Right renal pelvis (tissue), 4 donors: ENCODE measurements at places on chromosomes 11 and 22. TPM values are rescaled to one million over a fixed set of nuclear protein-coding genes. Genes with fewer than 3 reads are reported as not detected.
A peak's percentile ranks its signal among the peaks of the same experiment; 100 is the strongest.

DNA sequence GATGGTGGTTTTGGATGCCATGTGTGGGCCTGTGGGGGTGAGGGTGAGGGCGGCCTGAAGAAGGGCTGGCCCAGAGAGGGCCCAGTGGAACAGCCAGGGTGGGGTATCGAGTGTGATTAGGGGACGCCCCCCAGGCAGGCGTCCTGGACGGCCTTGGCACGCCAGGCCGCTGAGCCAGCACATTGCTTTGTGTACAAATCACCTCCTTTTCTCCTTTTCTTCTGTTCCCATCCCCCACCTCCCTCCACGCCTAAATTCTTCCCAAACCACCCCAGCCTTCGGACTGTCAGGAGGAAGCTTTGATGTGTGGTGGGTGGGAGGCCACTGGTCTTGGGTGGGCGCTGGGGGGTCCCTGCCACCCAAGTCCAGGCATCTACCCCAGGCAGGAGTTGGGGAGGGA, 7.8 kb upstream of the CD248 start:
- no peak for DNase-seq

DNA sequence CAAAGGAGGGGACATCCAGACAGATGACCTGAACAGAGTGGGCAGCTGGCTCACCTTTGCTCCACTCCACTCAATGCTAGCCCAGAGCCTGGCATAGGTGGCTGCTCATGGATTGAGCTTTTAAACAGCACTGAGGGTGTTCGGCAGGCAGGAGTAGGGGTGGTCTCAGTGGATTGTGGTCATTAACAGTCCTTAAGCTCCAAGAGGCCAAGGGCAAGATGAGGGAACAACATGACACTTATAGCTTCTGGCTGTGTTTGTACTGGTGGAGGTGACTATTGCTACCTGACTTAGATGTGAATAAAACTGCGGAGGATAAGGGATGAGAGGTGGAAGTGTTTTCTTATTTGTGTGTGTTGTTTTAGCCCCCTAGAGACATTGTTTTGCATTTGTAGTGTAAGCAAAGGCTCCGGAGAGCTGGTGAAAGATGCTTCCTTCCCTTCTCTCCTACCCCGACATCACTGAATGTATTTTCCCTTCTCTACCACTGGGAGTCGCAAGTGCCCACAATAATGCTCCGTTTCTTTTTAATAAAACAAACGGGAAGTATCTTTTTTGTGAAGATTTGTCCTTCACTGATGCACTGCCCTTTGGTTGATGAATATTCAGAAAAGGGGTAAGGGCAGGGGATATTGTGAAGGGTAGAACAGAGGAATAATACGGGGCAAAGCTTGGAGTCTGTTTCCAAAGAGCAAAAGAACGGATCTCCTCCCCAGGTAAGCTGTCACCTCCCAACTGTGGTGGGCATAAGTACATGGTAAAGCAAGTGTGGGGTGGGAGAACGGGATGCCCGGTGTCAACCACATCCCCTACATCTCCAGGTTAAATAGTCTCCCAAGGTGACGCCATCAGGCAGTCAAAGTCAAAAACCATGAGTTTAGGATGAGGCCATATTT, 27.5 kb upstream of the MTNR1B start:
- DNase-seq = peak; percentile 3

GRCh38 chr11:28702871-28703270, 594.7 kb downstream of the METTL15 start:
- no peak for DNase-seq

DNA sequence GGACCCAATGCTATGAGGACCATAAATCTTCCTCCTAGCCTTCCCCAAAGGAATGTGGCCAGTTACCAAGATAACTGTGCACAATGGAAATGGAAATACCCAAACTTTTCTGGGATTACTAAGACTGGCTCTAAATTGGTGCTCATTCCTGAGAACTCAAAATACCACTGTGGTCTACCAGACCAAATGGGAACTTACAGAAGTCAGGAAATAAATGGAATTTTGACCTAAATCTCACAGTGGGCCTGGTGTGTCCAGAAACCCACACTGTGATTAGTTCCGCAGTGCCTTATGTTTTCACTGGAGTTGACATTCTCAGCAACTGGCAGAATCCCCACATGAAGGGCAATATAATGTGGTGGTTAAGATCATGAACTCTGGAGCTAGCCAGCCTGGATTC, 99.4 kb upstream of the ZC3H12C start:
- no peak for DNase-seq

GRCh38 chr22:42773167-42773566, 52.5 kb upstream of the A4GALT start:
- DNase-seq = no peak

GRCh38 chr11:73218830-73219215, 742 bp downstream of the P2RY2 start:
- no peak for DNase-seq

Gene DGAT2
- 3.5 TPM for polyA plus RNA-seq

DNA sequence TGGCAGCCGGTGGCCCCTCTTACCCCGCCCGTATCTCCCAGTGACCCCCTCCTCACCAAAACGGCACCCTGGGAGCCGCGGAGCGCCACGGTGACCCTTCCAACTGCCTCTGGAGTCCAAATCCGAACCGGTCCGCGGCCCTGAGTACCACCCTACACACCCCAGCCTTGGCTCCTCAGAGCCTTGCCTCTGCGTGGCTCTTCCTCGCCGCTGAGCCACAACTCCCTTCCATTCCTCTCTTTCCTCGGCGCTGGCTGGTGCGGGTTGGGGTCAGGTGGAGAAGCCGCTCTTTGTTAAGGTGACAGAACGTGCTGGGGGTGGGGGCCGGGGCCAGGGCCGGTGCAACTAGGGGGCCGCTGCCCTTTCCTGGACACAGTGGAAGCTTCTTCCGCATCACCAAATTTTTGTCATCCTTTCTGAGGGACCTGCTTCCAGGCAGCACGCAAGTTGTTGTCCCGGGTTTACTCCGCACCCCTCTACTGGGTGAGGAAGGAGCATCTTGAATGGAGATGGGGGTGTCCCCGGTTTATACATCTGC, 6.5 kb downstream of the ALX4 start:
- DNase-seq = no peak
